AG08395 (cell line): ENCODE measurements at places on chromosomes 4 and X.

GRCh38 chrX:132634521-132634920 lies 145.7 kb upstream of the MBNL3 start:
- no peak for DNase-seq

- no peak for DNase-seq
Observed at GRCh38 chrX:99705701-99706100, 704.4 kb downstream of the PCDH19 start.

DNA sequence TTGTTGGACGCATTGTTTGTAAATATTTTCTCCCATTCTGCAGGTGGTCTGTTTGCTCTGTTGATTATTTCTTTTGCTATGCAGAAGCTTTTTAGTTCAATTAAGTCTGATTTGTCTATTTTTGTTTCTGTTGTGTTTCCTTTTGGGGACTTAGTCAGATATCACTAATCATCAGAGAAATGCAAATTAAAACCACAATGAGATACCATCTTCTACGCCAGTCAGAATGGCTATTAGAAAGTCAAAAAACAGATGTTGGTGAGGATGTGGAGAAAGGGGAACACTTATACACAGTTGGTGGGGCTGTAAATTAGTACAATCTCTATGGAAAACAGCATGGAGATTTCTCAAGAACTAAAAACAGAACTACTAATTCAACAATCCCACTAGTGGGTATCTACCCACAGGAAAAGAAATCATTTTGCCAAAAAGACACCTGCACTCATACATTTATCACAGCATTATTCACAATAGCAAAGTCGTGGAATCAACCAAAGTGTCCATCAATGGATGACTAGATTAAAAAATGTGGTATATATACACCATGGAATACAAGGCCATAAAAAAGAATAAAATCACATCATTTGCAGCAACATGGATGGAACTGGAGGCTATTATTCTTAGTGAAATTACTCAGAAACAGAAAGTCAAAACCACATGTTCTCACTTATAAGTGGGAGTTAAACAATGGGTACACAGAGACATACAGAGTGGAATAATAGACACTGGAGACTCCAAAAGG lies 8.1 kb downstream of the COQ2 start:
- DNase-seq = no peak

DNA sequence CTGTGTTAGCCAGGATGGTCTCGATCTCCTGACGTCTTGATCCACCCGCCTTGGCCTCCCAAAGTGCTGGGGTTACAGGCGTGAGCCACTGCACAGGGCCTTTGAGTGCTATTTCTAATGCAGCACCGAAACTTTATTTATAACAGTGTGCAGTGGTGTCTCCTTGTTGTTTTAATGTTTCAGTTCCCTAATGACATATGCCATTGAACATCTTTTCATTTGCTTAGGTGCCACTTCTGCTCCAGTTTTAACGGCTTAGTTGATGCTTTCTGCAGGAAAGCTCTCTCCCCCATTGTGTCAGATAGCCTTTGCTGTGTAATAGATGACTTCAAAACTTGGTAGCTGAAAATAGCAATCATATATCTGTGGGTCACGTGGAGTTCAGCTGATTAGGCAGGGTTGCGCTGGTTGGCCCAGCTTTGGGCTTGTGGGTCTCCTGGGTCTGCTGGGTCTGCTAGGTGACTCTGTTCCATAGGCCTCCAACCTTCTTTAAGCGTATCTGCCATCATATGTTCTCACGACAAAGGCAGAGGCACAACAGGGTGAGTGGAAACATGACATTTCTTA lies 76.4 kb upstream of the SHISA3 start:
- no peak for DNase-seq

GRCh38 chr4:97923096-97923495 lies 220.2 kb downstream of the STPG2 start:
- DNase-seq = no peak

DNA sequence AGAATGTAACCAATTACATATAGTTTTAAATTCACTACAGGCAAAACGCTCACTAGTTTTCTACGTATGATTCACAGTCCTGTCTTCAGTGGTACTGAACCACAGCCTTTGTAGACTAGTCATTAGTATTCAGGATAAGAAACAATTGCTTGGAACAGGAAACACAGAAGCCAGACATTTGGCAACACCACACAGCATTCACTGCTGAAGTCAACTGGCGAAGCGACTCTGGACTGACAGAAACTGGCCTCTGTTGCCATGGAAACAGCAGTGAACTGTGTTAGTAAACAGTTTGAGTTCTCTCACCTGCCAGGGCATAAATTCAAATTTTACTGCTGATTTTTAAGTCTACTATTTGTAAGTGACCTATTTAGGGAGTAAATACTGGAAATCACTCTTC lies 57.6 kb downstream of the MAPK10 start:
- DNase-seq = peak; percentile 6

DNA sequence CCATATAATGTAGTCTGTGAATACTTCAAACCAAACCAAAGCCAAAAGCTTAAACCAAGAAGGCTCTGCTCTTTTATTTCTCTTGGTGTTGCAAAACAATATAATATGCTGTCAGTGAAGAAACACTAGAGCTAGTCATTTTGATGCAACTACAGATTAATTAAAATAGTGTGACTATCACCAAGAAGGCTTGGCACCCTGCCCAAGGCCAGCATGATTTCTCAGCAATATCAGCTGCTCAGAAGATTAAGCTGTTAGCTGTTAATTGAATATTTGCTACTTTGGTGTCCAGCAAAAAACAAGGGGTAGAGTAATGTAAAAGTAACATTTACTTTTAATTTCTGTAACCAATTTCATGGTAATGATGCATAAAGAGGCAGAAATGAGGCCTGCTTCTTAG lies 104.9 kb upstream of the PRPS2 start:
- no peak for DNase-seq

GRCh38 chrX:145213504-145213903 lies 33.8 kb upstream of the SPANXN1 start:
- DNase-seq = no peak

DNA sequence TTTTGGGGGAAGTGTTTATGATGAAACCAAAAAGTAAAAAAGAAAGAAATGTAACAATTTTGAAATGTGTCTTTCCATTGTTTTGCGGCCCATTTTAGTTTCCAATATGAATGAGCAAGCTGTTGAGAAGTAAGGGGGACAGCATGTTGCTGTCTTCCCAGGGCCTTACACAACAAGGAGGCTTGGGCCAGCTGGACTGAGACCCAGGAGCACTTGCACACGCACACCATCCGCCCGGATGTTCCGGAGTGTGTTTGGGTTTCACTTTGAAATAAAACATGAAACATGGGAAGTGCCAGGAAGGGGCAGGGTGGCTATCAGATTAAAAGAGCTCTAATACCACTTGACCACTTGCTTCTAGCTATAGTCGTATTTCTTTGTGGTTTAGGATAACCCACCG lies 144.4 kb downstream of the NHS start:
- DNase-seq = peak; percentile 46

- no peak for DNase-seq
Observed at GRCh38 chr4:8540586-8540985, 39.6 kb upstream of the GPR78 start.

DNA sequence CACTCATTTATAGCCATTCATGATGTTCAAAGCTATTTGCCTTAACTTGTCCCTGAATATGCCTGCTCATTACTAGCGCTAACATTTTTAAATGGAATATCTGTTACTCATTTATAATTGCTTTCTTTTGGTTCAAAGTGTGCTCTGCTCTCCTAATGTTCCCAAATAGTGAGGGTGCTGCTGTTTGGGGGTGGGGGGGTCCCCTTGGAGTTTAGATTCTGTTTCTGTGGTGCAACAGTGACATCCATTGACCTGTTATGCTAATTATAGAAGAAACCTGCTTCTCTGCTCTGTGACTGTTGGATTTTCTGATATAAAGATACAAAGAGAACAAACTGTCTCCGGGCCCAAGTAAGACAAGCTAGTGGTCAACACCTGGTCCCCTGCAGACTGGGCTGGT lies 222.4 kb downstream of the SHROOM3 start:
- DNase-seq = no peak

DNA sequence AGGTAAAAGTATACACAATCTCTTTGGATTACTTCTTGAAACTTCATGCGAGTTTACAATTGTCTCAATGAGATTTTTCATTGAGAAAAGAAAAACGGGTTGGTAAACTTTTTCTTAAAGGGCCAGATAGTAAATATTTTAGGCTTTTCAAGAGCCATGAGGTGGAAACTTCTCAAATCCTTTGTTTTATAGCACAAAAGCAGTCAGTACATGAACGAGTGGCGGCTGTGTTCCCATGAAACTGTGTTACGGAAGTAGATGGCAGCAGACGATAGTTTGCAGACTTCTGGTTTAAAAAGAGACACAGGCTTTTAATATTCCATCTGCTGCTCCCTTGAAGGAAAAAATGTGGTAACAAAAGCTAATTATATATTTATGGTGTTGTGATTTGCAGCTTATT lies 332.0 kb downstream of the TENM3 start:
- DNase-seq = no peak

- DNase-seq = no peak
Observed at GRCh38 chr4:7359400-7360062, 75.2 kb downstream of the PSAPL1 start.

GRCh38 chr4:127660284-127660885 lies 27.6 kb downstream of the INTU start:
- DNase-seq = no peak

- no peak for DNase-seq
Observed at GRCh38 chr4:6206771-6207290, 6.5 kb upstream of the JAKMIP1 start.

- DNase-seq = no peak
Observed at GRCh38 chrX:145393702-145394235, 146.5 kb downstream of the SPANXN1 start.

DNA sequence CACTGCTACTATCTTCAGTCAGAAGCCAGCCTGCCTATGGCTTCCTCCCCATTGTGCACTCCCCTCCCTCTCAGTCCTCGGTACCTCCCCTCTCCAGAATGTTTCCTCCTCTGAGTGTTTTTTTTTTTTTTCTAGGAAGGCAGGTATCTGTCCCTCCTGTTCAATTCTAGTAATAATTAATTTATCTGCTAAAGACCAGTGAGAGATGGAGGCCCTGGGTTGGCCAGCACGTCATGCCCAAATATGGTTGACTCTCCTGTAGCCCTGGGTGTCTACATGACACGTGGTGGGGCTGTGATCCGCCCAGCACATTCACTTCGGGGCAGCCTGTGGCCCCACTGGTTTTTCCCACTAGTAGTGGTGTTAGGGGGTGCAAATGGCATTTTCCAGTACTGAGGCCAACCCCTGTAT lies 1.8 kb downstream of the FLNA start:
- peak; percentile 27 for DNase-seq

DNA sequence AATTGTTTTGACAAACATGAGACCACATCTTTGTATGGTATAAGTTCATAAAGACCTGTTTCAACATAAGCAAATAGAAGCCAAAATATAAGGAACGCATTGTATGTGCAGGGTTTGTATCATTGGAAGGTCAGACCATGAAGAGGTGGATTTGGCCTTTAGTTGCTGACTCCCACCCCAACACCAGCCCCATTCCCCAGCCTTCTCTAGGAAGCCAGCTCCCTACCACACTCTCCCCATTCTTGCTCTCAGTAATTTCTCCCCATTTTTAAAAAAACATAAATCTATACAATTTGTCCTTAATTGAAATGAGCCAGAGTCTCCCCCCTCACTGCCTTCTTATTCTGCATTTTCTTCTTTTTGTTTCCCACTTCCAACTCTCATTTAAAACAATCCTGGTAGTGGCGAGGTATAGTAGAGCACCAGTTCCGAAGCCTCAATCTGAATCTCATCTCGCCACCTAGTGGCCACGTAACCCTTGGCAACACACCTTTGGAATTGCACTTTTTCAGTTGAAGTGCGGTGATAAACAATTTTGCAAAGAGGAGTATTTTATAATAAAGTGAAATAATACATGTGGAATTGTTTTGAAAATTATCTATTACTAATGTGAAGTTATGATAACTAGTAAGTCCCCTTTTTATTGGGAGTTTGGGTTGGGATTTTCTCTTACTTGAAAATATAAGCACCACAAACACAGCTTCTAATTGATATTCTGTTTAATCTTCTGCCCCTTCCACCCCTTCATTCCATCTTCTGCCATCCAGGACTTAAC lies 126.6 kb downstream of the ASB9 start:
- DNase-seq = peak; percentile 43

DNA sequence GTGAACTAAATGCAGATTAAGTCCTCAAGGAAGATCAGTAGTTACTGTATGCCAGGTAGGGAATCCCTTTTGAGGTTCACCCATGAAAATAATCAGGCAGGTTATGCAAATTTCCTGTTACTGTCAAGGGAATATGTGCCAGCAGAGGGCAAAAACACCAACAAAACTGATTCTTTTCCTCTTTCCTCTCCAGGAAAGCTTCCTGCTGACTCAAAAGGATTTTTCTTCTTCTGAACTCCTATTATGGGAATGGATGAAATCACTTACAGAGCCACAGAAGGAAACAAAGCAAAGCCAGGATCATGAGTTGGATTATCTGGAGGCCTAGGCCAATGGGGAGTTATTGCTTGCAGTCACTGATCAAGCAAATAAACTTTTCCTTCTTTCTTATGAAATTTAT lies 49.7 kb downstream of the TMPRSS11F start:
- DNase-seq = no peak

- no peak for DNase-seq
Observed at GRCh38 chr4:98374643-98375042, 113.5 kb downstream of the RAP1GDS1 start.

DNA sequence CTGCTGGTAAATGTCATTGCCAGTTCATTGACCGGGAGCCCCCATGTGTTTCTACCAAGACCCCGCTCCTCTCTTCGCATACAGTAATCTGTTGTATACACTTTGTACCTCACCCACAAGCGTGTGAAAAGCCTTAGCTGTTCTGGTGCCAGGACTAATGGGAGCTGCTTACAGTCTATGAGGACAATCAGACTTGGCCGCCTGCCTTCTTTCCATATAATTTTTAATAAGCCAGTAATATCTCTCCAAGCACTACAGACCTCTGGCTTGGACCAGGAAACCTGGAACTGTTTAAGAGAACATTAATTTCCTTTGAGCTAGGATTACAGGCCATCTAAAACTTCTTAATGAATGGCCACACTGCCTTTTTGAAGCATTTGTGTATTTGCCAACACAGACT lies 149.7 kb upstream of the MSX1 start:
- no peak for DNase-seq

DNA sequence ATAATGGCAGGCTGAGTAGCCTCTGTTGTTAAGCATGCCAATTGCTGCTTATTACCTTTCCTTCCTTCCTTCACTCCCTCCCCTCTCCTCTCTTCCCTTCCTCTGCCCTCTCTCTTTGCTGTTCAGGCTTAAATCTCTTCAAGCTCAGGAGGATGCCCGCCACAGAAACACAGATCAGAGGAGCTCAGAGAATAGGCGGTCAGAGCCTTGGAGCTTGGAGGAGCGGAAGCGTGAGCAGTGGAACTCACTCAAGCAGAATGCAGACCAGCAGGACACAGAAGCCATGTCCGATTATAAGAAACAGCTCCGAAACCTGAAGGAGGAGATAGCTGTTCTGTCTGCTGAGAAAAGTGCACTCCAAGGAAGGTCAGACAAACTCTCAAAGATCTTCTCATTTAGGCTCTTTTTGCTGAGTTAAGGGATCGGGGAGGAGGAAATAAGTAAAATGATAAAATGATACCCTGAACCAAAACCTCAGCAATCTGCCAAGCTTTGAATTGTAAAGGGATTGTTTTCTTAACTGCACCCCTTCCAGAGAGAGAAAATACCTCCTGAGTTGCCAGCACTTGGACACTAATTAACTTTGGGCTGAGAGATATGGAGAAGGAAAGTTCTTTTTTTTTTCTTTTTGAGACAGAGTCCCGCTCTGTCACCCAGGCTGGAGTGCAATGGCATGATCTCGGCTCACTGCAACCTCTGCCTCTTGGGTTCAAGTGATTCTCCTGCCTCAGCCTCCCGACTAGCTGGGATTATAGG lies 20.9 kb downstream of the SPATA18 start:
- DNase-seq = no peak
